Right hindlimb (tissue), 1 donor: ENCODE measurements at places on chromosomes 7 and 10.

DNA sequence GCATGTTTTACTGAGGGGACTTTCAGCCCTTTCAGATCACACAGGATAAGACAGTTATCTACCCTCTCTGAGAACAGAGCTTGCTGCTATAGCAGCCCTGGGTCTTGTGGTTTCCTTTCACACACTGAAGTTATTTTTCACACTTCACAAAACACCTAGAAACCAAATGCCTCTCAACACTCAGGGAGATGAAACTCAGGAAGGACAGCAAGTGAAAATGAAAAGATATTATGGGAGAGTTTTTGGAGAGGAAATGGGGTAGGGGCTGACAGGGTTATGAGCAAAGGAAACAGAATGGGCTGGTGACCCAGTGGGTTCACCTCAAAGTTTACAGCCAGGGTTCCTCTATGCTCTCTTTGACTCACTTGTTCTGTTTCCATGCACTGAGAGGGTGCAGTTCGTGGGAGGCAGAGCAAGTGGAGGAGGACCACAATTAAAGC, 17.0 kb upstream of the GIMAP2 start:
- no peak for DNase-seq

GRCh38 chr7:73573276-73573675, 5.1 kb downstream of the TBL2 start:
- no peak for DNase-seq

DNA sequence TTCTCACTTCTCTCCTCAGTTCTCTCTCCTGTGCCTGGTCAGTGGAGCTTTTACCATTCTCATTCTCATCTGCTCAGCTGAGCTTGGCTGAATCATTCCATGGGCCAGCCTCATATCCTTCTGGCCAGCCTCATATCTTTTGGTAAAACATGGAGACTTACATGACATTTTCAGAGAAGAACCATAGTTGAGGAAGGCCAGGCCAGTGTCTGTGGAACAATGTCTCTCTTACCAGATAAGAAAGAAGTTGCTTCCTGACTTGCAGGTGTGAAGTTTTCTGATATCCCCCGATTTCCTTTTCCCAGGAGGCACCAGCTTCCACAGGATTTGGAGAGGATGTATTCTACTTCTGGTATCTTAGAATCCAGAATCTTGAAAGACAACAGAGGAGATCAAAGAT, 24.7 kb downstream of the ST7 start:
- DNase-seq: no peak

- DNase-seq: no peak
These were observed 268.4 kb downstream of the CXCL12 start for GRCh38 chr10:44116474-44116873.

GRCh38 chr10:113015201-113015600, 65.2 kb downstream of the TCF7L2 start:
- no peak for DNase-seq

- no peak for DNase-seq
These were observed 220.8 kb upstream of the TCERG1L start for GRCh38 chr10:131532291-131532690.

DNA sequence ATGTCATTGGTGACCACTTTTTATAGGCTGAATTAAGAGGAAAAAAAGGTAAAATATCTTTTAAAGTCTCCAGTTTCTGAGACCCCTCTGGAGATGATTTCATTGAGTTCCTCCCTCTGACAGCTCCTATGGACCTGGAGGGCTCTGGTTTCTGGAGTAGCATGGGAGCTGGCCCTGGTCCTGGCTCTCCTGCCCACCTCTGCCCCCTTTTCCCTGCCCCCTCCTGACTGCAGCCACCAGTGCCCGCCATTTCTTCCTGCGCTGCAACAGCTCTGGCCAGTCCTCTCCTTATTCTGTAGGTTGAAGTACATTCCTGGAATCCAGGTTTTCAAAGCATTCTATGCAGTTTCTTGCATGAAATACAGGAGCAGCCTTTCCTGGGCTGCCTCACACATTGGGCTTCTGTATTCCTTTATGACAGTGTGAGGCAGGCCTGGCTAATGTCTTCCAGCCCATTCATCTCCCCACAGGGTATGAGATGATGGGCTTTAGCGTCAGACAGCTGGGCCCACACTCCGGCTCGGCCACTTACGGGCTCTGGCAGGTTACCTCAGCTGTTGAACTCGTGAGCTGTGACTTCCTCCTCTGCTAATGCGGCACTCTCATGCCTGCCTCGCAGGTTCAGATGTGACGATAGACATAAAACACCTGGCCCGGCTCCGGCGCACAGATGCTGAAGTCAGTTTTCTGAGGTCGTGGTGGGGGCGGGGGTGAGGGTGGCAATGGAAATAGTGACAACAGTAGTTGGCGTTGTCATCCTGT, 101.7 kb downstream of the MGMT start:
- peak; percentile 39 for DNase-seq

DNA sequence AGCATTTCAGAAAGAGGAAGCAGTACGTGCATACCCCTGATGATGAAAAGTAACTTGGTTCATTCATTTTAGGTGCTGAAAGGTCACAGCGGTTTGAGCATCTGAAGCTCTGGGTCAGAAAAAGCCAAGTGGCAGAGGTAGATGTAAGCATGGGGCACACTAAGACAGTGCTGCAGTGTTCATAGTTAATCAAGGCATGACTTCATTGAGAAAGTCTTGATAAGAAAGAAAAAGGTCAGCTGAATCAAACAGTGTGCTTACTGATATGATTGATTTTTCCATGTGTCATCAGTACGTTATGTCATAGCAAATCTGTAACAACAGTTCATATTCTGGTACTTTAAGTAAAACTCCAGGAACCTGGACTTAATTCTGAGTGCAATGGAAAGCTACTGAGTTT, 107.7 kb upstream of the PCLO start:
- DNase-seq: no peak

GRCh38 chr10:44043646-44044375, 341.1 kb downstream of the CXCL12 start:
- DNase-seq: no peak

- no peak for DNase-seq
These were observed 26.7 kb downstream of the DDC start for GRCh38 chr7:50538478-50538877.

DNA sequence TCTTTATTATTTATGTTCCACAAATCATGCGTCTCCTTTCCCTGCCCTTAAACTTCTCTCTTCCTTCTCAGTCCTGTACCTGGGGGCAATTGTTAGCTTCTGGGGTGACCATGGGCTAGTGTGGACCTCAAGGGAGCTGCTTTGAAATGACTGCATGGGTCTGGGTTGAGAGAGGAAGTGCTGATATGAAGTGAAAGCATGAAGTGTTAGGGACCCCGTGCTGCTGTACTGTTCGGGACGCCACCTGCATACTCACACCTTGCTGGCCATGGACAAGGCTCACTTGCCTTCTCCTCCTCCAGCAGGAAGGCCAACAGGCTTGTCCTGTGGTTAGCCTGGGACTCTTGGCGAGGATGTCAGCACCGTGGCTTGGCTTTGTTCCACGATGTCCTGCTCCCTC, 56.7 kb downstream of the MTPN start:
- no peak for DNase-seq

DNA sequence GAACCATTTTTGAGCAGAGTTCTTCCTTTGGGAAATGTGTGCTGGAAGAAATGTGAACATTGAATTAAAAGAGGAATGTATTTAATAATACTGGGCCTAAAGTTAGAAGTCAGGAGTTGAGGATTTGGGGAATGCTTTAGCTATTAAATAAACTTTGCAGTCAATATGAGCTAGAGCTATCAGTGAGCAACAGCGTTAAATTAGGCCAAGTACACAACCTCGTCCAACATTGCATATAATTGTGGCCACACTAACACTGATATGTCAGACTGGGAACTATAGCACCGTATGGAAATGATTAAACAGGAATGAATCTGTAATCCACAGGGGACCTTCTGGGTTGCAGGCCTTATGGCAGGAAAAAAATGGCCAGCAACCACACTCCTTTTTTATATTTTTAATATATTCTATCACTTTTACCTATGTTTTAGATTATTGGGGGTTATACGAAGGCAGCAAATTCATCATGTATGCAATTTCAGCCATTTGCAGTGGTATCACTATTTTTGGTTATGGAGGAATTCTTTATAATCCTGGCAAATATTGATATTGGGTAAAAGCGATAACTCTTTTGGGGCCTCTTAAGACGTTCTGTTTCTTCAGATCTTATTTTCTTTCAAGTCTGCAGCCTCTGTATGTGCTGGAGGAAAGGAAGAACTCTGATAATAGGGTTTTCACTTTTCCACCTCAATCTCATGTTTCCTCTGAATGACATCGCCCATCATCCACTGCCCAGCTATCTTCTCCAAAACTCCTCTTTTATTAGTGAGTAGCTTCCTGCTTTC, 236.3 kb upstream of the PLXDC2 start:
- DNase-seq: peak; percentile 31

DNA sequence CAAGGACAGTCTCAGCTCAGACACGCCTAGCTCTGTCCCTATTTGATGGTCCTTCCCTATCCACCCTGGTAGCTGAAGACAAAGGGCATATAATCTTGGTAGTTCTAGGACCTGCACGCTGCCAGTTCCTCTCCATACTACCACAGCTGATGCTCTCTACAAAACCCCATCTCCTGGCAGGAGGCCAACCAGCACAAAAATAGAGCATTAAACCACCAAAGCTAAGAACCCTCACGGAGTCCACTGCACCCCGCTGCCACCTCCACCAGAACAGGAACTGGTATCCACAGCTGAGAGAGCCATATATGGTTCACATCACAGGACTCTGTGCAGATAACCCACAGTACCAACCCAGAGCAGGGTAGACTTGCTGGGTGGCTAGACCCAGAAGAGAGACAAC, 299.4 kb downstream of the LRRTM3 start:
- no peak for DNase-seq

DNA sequence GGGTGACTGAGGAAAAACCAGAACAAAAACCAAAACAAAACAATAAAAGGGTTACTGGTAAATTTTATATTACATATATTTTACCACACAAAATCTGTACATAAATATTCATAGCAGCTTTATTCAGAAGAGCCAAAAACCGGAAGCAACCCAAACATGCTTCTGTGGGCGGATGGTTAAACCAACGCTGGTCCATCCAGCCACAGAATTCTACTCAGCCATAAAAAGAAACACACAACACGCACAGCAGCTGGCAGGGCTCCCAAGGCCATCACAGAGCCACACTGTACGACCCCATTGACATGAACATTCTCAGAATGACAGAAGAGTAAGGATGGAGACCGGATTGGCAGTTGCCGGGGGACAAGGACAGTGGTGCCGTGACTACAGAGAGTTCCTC, 83.6 kb downstream of the PROSER2 start:
- DNase-seq: no peak

DNA sequence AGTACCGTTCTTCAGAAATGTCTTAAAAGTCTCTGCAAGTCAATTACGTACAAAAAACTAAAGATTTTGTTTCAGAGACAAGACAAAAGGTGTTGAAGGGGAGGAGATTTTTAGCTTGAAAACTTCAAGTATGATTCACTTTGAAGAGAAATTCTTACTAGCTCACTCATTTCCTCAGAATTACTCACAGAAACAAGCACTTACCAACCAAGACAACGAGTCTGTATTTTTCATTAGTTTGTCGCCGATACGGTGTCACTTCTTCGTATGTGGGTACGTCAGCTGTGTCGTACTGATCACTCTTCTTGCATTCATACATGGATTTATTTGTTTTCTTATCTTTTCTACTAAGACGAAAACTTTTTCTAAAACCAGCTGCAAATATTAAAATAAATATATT, 90.6 kb upstream of the ODAD2 start:
- DNase-seq: no peak

GRCh38 chr10:85666987-85667386, 699.6 kb downstream of the GRID1 start:
- DNase-seq: no peak

DNA sequence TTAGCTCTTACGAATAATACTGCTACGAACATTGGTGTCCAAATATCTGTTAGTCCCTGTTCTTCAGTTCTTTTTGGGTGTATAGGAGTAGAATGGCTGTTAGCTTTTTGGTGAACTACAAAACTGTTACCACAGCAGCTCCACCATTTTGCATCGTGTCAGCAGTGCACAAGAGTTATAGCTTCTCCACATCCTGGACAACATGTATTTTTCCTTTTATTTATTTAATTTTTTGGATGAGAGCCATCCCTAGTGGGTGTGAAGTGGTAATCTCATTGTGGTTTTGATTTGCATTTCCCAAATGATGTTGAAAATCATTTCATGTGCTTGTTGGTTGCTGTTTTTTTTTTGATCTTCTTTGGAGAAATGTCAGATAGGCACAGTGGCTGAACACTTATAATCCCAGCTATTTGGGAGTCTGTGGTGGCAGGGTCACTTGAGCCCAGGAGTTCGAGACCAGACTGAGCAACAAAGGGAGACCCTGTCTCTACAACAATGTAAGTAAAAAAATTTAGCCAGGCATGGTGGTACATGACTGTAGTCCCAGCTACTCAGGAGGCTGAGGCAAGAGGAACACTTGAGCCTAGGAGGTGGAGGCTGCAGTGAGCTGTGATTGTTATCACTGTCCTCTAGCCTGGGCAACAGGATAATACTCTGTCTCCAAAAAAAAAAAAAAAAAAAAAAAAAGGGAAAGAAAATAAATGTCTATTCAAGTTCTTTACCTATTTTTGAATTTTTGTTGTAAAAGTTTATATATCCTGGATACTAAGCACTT, 31.7 kb downstream of the TRIM24 start:
- no peak for DNase-seq

- DNase-seq: no peak
These were observed 1.8 kb upstream of the WAPL start for GRCh38 chr10:86523348-86523747.

DNA sequence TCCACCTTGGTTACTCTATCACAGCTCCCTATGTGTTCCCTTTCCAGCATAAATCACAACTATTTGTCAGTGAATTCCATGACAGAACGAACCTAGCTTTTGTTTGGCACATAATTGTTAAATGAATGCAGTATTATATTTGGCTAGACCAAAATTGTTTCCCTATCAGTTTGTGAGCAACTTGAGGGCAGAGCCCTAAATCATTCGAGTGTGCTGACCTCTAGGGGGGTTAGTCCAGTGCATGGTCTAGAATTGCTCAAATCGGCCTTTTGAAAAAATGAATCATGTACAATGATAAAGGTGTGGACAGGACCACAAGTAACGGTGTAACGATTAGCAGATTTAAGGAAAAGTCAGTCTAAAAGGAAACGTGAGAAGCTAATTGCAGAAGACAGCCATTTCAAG, 475 bp upstream of the NRBF2 start:
- no peak for DNase-seq

GRCh38 chr7:8939446-8939845, 506.0 kb downstream of the NXPH1 start:
- DNase-seq: no peak

DNA sequence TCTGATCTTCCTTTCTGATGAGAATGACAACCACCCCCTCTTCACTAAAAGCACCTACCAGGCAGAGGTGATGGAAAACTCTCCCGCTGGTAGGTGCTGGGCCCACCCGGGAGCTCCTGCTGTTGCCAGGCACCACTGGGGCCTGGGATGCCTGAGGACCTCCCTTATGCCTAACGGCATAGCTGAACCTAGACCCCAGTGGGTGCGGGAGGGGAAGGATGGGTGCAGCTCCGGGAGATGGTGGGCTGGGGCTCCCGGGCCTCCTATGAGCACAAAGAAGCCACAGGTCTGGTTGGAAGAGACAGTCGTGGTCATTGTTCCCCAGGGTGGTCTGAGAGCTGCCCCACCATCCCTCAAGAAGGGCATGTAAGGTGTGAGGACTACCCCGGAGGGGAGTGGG, 15.6 kb upstream of the VSIR start:
- DNase-seq: no peak
